Left ventricle myocardium inferior (tissue), 1 donor: ENCODE measurements at places on chromosomes 2 and 18. TPM values are rescaled to one million over a fixed set of nuclear protein-coding genes. Genes with fewer than 3 reads are reported as not detected.

The REG1A gene
- total RNA-seq: not detected

The PLB1 gene
- 2.4 TPM for total RNA-seq

The ACVR1C gene
- 0.36 TPM for total RNA-seq

DNA sequence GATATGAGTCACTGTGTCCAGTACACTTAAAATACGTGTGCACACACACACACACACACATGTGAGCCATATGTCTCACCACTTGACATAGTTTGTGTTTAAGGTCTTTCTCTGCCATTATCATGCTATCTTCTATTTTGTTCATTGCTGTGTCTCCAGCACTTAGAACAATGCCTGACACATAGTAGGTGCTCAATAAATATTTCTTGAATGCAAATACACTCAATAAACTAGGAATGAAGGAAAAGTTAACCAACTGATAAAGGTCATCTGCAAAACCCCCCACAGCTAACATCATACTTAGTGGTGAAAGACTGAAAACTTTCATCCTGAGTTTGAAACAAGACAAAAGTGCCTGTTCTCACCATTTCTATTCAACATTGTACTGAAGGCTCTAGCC is 4.4 kb downstream of the MOCOS start:
- no peak for DNase-seq

DNA sequence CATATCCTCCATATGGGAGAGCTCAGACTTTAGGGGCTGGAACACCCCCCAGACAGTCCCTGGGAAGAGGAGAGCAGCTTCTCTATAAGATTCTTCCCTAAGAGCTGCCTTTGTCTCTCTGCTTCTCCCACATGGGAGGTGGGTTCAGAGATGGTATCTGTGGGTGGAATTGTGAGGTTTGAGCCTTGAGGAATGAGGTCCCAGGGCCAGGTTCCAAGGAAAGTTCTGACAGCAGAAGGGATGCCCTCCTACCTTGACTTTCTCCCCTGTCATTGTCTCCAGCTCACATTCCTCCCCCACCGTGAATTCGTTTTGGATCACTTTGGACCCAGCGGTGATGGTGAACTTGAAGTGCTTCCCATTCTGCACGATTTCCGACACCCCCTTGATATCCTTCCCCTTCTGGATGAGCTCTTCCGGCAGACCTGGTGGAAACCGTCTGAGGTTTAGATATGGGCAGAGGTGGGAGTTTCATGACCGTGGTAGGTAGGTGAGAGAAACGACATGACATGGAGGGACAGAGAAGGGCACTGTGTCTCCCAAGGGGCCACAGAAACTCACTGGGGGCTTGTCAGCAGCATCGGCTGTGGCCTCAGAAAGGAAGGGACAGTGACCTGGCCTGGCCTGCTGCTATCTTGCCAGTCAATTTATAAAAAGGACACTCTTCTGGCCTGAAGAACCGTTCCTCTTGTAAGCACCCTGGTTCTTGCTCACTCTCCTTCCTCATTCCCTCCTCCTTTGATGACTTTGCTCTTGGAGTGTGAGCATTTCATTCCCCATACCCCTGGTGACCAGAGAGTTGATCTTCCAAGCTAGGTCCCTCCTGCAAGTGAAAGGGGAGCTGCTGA is 1.7 kb downstream of the FABP1 start:
- no peak for DNase-seq

- no peak for DNase-seq
Measured at GRCh38 chr2:12605936-12606335, 110.8 kb upstream of the TRIB2 start.

DNA sequence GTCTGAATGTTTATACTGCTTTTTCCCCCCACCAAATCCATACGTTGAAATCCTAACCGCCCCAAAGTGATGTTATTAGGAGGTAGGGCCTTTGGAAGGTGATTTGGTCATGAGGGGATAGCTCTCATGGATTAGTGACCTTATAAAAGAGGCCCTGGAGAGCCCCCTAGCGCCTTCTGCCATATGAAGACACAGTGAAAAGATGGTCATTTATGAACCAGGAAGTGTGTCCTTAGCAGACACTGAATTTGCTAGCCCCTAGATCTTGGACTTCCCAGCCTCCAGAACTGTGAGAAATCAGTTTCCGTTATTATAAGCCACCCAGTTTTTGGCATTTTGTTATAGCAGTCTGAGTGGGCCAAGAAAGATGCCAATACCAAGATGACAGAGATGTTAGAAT is 7.2 kb upstream of the TSN start:
- no peak for DNase-seq
